ENCODE measurements at places on chromosomes 3 and 15.

DNA sequence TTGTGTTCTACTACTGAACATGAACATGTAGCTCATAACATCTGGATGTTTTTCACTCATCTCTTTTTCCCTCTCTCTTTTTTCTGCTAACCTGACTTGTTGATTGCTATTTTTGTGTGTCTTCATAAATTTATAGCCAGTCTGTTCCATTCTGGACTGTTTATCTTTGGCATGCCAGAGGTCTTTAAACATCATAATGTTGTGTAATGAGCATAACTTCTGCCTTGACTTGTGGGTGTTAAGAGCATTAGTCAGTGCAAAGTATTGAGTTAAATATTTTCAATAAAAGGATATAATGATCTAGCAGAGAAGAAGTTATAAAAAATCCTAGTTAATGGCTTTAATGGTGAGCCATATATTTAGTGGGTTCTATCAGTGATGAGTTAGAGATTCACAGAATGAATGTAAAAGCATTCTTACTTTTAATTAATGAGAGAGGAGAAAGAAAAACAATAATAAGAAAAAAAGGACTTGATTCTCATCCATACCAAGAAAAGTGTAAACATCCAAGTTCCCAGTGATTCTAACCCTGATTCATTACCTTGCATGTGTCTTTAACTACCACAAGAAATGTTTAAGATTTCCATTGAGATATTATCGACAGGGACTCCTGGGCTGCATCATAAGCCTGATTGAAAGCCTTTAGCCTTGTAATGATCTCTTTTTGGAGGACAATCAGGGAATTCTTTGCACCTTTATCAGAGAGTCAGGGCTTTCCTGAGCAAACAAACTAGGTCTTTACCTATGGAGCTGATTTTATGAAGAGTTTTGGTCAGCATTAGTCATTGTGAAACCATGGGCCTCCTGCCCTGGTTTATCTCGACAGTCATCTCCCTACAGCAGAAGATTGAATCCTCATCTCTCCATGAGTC is 22.9 kb downstream of the MITF start:
- no peak for DNase-seq

GRCh38 chr15:99504823-99505551 is 60.8 kb upstream of the MEF2A start:
- peak; percentile 13 for DNase-seq

DNA sequence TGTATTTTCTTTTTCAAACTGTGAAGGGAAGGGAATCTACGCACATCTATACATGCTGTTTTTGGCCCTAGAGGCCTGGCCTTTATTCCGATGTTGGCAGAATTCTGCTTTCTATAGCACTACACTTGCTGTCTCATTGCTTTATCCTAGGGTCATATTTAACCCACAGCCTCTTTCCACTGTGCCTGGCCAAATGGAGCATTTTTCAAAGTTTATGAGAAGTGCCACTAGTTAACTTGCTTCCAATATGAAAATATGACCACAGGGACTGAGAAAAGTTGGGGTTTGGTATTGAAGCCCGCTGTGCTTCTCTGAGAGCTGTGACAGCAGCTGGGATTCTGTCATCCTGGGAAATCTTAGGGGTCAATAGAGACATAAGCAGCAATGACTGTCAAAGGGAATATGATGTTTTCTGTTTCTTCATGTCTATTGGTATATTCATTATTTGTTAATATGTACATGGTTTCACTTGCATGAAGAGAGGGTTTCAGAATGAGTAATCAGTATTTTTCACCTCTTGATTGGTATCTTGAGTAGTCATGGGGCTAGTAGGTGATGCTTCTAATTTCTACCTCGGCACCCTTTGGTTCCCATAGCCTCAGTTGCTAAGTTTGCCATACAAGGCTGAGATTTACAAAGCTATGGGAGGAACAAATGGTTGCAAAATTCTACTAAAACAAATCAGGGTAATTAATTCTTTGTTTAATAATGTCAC is 275.8 kb upstream of the RBMS3 start:
- no peak for DNase-seq

GRCh38 chr3:117017135-117017894 is 307.7 kb downstream of the TUSC7 start:
- no peak for DNase-seq

DNA sequence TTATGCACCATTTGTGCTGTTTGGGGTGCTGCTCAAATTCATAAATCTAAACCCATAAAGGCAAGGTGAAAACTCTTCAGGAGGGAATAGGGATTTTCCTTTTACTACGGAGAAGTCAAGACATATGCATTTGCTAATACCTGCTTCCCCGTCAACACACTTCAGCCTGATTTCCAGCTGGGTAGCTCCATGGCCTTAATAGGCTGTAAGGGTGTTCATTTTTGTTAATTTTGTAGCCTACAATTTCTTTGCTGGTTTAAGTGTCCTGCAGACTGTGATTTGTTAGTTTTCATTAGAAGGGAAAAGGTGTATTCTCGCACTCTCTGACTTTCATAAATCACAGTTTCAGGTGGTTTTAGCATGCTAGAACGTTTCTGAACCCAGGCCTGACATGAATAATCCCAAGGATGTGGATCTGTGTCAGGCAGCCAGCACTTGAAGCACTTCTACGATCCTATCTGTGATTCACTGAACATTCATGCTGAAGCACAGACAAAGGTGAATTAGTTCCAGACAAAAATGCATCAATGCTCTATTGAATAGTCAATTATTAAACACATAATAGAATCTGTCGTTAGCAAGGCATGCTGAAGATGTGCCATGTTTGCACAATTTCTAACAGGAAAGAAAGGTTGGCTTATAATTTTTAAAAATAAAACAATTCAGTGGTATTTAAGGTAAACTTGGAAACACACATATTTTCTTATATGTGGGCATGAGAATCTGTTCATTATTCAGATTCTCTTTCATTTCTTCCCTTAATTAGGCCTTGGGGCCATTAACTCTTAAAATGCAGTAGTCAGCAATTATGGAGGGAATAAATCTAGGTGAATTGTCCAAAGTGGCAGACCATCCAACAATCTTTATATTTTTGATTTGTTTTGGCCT is 17.9 kb upstream of the NMNAT3 start:
- DNase-seq = no peak

- DNase-seq = no peak
Measured at GRCh38 chr15:81520480-81520879, 146.5 kb upstream of the TMC3 start.

- DNase-seq = no peak
Measured at GRCh38 chr3:13507570-13508339, 27.6 kb downstream of the HDAC11 start.

GRCh38 chr15:94253742-94254141 is 22.4 kb downstream of the MCTP2 start:
- no peak for DNase-seq

DNA sequence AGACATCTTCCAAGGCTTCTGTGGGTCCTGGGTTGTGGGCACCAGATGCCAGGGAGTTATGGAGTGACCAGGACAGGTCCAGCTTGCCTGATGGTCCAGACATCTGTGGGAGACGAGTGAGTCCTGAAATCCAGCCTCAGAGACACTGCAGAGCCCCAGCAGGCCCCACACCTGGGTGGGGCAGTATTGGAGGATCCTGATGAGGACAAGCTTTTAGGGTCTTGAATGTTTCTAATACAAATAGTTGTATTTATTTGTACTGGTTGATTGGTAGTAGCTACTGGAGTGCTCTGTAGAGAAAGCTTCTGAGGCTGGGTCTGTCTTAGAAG is 67.5 kb upstream of the PRR23C start:
- no peak for DNase-seq

- DNase-seq = no peak
Measured at GRCh38 chr3:56064684-56065083, 403.6 kb downstream of the ERC2 start.

GRCh38 chr15:69546182-69546581 is 93.6 kb downstream of the RPLP1 start:
- no peak for DNase-seq

DNA sequence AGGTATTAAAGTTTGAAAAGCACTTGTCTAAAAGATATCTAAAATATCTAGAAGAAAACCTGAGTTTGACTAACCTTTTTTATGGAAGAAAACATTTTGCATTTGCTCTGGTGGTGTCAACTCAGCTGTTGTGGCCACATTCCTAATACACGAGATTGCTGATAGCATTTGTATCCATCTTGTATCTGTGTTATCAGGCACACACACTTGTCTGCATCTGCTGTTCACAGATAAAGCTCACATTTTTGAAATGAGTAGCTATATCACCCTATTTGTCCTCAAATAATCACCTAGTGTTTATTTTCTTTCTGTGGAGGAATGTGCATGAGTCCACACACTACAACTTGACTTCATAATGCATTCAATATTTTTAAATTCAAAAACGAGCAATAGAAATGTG is 632.3 kb upstream of the NR2F2 start:
- DNase-seq = no peak

DNA sequence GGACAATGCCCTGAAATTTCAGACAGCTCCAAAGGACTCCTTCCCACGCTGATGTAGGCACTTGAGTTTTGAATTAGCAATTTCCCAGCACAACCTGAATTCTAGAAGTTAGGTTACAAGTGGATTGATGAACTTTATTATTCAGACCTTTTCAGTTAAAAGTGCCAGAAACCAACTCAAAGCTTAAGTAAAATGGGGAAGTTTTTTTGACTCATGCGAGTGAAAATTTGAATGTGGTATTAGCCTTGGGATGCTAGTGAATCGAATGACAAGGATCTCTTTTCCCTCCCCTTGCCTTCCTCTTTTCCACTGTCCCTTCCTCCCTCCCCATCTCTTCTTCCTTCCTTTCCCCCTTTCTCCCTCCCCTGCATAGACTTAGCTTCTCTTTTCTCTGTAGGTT is 295.1 kb upstream of the PROK2 start:
- no peak for DNase-seq

- no peak for DNase-seq
Measured at GRCh38 chr3:110859993-110860392, 211.6 kb upstream of the NECTIN3 start.

DNA sequence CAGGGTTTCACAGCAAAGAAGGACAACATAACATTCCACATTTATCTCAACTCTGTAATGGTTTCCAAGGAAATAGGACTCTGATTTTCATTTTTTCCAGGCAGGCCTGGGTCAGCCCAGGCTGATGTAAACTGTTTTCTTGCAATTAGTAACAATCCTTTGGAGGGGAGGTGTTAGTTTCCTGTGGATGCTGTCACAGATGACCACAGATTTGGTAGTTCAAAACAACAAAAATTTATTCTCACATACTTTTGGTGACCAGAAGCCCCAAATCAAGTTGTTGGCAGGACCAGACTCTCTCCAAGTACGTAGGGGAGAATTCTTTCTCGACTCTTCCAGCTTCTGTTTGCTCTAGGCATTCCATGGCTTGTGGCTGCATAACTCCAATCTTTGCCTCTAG is 88.0 kb downstream of the EDEM1 start:
- no peak for DNase-seq

DNA sequence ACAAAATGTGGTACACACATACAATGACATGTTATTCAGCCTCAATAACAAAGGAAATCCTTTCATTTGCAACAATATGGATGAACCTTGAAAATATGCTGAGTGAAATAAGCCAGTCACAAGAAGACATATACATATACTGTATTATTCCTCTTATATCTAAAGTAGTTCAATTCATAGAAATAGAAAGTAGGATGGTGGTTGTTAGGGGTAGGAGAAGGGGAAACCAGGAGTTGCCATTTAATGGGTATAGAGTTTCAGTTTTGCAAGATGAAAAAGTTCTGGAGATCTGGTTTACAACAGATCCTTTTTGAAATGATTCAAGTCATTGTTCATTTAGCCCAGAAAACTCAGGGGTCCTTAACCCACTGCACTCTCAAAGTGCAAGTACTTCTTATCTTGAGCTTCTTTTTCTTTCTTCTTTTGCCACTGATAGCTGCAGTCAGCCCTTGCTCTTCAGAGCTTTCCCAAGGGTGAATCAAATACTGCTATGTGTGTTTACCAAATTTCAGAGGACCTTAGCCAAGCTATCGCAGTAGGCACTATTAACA is 208.0 kb upstream of the EOMES start:
- DNase-seq = no peak

DNA sequence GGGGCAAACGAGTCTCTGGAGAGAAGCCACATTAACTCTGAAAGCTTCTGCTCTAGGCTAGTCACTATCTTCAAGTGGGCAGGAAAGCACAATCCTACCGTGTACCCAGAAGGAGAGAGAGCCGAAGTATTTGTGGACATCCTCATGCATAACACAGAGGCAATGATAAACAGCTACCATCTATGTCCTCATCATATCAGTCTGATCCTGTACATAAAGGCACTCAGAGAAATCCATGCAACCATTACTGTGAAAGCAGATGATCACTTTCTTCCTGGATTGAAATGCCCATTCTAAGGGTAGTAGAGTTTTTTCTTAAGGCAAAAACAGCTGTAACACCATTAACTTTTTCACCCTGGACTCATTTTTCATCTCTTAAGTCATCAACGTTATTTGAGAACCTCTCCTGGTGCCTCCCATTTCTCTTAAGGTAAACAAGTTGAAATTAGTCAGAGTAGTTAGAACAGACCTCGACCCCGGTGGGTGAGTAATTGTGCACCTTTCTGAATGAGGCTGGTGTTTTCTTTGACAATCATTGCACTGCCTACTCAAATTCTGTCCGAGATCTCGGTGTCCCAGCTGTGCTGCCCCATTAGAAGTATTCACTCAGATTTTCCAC is 327.4 kb downstream of the SHQ1 start:
- no peak for DNase-seq

GRCh38 chr15:32778391-32779176 is 60.8 kb downstream of the GREM1 start:
- DNase-seq = no peak

GRCh38 chr15:69386284-69386683 is 27.9 kb upstream of the KIF23 start:
- DNase-seq = no peak

DNA sequence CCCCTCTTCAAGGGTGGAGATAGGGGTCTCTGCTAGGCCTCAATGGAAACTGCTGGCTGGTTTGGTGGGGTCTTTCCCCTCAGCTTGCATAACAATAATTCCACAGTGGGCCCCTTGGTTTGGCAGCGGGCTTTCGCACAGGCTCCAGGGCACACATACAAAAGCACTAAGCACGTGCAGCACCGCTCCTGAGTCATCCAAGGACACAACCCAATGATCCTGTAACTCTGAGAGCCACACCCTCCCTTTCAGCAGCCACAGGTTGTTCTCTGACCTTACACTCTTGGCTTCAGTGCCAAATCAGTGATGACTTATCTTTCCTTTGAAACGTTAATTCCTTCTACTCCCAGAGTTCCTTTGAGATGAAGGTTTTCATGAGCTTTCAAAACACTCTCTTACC is 41.7 kb downstream of the DAPK2 start:
- DNase-seq = no peak

GRCh38 chr3:107062787-107063186 is 314.5 kb upstream of the CCDC54 start:
- no peak for DNase-seq

DNA sequence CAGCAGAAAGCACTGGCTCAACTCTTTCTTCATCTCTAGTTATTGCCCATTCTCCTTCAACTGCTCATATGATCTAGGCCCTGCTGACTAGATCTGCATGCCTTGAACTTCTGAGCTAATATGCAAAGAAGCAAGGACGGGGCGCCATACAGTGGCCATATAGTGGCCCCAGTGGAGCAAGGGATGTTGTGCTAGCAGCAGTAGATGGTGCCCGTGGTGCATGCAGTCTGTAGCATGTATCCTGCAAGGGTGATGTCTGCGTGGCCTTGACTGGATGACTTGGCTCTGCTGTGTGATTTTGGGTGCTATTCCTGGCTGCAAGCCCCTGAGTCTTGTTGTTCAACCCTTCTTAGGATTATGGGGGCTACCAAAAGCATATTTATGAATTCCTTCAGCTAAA is 12.2 kb upstream of the NMD3 start:
- no peak for DNase-seq

- DNase-seq = no peak
Measured at GRCh38 chr3:98027085-98027446, 8.0 kb downstream of the GABRR3 start.

GRCh38 chr3:35760146-35760545 is 120.8 kb downstream of the ARPP21 start:
- DNase-seq = no peak

All from CD4-positive, alpha-beta T cell treated with Interleukin-17A for 4 hours (primary cell).